NCI-H524 treated with DMSO at 0.1 percent for 48 hours (cell line): ENCODE measurements at places on chromosomes 2 and 18.
A peak's percentile ranks its signal among the peaks of the same experiment; 100 is the strongest.

- no peak for DNase-seq
These were observed 871.0 kb downstream of the EPHA4 start for GRCh38 chr2:220701115-220701514.

DNA sequence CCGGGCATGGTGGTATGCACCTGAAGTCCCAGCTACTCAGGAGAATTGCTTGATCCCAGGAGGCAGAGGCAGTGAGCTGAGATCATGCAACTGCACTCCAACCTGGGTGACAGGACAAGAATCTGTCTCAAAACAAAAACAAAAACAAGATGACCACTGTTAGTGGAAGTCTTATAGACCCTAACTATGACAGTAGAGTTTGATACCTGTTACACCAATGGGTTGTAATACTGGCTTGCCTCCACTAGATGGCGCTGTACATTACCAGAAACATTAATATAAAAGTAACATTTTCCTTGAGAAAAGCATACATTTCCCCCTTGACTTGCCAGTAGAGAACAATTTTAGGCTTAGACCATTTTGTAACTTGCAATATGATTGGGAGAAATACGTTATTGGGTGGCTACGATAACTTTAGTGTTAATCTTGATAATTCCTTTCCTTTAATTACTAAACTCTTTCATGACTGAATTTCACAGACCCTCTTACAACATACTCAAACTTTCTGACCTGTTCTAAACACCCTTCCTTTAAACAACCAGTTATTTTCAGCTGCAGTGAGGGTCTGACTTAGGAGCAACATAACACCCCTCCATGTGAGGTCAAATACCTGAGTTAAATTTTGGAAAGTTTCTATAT, 19.5 kb downstream of the SLC25A52 start:
- no peak for DNase-seq

DNA sequence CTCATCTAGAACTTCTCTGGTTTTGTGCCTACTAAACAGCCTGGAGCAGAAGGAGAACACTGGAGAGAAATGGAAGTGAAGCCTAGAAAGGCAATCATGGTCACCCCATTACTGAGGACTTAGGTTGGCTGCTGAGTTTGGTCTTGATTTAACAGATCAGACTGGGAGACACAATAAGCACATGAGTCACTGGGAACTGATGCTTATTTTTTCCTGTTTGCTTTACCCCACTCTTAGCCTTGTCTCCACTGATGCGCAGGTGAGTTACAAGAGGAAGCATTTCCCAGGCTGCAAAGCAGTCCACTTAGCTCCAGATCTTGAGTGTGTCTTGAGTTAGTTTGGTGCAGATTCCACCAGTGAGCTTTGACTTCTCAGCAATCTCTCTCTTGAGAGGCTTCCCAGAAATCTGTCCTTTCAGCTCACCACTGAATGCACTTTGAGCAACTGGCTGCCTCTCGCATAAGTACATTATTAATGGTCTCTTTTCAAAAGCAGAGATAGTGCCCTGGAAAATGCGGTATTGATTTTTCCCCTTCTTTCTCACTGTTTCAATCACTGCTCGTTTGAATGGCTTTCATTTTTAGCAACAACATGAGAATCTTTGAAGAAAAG, 390.2 kb upstream of the SETBP1 start:
- no peak for DNase-seq

DNA sequence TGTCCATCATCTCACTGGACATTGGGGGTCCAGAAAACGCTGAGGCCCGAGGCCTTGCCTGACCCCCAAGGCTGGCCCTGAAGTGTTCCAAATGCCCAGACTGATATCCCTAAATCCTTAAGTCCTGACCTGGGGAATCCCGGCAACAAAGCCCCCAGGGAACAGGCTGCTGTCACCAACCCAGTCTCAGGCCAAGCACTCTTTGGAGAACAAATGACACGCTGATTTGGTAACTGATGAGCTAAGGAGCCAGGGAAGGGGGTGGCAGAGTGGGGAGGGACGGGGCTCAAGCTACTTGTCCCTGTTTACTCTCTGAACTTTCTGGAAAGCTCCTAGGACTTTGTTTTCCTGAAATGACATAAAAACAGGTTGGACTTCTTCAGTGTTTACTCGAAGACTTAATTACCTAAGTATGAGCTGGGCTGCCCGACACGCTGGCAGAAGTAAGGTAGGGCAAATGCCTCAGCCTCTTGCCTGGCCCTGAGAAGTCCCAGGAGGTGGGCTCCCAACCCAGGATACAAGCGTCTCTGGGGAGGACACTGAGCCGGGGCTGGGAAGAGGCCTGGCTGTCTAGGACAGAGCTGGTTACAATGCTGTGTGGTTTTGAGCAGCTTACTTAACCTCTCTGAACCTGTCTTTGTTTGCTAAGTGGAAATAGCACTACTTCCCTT, 105.5 kb upstream of the GLI2 start:
- no peak for DNase-seq

DNA sequence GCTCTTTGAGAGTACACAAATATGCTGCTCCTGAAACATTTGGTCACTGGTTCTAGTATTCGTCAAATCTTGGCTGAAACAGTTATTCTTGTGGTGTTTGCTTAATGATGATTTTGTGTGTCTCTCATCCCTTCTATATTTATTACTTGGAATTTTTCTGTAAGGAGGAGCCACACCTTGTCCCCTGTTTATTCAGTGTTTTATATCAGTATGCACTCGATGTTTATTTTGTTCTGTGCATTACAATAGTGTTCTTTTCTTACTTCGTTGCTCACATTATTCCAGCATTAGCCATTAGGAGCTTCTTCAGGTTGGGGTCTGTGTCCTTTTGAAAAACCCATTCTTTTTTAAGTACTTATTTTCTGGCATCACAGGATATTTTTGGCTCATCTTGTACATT, 5.1 kb upstream of the RAMP1 start:
- no peak for DNase-seq

GRCh38 chr2:177542396-177542795, 149.8 kb downstream of the AGPS start:
- DNase-seq: no peak

DNA sequence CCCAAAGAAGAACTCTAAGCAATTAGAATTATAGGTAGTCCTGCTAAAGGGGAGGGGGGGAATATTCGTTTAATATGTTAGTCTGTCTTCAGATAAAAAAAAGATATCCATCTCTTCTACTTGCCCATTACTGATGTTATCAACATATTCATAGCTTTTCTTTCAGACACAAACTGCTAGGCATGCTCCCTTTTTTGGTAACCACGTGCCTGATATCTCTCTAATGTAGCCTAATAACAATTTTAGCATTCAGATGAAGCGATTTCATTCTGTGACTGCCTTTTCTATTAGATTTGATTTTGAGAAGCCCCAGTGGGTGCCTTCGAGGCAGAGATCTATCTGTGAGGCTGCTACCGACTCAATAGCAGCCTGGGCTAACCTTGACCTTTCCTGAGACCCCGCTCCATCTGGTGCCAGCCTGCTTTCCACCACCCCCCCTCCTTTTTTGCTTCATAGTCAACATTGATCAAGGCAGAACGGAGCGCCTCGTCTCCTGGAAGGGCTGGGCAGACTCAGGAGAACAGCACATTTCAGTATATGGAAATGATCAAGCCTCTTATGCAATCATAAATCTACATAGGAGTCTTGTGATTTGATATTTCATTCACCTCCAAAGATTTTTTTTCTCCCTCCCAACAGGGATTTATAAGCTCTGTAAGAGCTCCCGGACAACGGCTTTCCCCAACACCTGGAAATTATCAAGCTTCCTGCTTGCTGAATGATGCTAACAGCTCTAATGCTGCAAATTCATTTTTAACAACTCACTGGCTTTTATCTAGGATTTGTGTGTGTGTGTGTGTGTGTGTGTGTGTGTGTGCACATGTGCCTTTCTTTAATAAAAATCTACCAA, 14.7 kb upstream of the BCL11A start:
- peak; percentile 76 for DNase-seq

- no peak for DNase-seq
These were observed 30.9 kb upstream of the SERPINB12 start for GRCh38 chr18:63511285-63511684.

- no peak for DNase-seq
These were observed 23.0 kb downstream of the INPP5D start for GRCh38 chr2:233082931-233083755.

DNA sequence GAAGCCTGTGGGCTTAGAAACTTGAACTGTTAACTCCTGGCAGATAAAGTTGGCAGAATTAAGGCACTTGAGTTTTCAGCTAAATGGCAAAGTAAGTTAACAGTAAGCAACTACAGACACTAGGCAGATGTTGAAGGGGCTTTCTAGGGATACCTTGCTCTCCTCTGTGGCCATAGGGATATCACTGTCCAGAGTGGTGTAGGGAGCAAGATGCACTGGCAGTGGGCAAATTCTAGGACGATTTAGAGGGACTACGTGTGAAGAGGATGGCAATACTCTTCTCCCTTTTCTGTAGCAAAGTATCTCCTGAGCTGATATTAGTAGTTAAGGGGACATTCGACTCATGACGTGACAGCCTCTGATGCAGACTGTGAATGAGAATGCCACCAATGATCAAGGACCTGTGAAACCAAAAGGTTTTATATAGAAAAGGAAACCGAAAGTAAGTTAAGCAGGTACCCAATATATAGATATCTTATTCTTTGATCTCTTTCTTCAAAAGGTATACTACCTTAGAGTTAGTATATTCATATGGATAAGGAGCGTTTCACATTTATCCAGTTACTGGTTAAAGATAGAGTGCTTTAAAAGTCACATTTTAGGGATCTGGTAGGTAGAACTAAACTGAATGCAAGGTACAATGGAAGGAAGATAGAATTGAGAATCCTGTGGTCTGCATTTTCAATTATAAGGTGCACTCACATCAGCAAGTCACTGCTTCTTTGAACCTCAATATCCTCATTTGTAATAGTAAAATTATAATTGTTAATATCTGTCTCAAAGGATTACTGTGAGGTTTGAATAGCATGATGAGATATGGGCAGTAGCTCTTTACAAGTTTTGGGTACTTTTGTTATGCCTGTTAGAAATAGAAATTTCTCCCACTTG, 106.4 kb downstream of the KCNH7 start:
- no peak for DNase-seq

GRCh38 chr18:50562686-50563085, 2.8 kb downstream of the MAPK4 start:
- no peak for DNase-seq

DNA sequence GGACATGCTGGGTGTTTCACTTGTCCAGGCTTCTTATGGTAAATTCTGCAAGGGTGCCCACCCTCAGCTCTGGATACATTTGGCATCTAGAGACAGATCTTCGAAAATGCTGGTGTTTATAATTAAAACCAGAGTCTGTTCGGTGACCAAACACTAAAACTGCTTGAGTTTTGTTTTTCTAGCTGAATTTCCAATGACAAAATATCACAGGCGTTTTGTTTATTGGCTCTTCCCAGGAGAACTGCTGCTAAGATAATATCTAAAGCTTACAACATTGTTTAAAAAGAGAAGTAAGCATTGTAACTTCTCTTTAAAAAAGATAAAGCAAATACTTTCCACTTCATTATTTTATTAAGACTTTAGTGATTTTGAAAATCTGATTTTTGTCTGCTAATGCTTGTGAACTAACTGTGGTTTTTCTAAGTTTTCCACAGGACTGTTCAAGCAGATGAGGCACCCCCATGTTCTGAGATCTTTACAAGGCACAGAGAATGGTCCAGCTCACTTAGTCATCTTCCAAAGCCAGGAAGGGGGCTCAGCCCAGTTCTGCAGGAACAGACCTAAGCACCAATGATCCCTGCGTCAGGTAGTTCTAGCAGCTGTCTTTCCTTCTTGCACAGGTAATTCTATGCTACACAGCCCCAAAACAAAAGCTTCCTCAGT, 94.8 kb upstream of the LTBP1 start:
- no peak for DNase-seq

DNA sequence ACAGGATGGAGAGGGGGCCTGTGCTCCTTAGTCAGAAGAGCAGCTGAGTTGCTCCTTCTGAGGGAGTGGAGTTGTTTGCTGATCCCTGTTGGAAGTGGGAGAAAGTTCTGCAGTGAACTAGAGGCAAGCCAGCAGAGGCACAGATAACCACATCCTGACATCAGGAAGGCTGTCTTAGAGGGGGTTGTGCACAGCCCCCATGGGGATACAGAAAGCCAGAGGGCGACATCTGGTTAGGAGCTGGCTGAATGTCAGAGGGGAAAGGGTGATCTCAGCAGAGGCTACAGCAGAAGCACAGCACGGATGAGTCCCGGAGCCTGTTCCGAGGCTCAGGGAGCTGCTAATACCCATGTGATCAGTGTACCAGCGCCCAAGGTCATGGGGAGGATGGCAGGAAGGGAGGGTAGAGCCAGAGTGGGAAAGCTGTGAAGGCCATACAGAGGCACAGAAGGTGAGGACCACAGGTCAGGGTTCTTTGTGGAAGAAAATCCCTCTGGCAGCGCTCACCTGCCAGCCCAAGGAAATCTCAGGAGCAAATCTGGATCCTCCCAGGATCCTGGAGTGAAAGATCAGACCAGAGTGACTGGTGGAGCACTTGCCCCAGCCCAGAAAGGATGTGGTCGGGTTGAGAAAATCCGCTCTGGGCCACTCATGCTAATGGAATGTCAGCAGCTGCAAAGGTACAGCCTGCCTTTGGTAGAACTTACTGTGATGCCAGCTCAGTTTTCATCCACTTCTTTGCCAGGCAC, 111.8 kb downstream of the STPG4 start:
- DNase-seq: peak; percentile 24

DNA sequence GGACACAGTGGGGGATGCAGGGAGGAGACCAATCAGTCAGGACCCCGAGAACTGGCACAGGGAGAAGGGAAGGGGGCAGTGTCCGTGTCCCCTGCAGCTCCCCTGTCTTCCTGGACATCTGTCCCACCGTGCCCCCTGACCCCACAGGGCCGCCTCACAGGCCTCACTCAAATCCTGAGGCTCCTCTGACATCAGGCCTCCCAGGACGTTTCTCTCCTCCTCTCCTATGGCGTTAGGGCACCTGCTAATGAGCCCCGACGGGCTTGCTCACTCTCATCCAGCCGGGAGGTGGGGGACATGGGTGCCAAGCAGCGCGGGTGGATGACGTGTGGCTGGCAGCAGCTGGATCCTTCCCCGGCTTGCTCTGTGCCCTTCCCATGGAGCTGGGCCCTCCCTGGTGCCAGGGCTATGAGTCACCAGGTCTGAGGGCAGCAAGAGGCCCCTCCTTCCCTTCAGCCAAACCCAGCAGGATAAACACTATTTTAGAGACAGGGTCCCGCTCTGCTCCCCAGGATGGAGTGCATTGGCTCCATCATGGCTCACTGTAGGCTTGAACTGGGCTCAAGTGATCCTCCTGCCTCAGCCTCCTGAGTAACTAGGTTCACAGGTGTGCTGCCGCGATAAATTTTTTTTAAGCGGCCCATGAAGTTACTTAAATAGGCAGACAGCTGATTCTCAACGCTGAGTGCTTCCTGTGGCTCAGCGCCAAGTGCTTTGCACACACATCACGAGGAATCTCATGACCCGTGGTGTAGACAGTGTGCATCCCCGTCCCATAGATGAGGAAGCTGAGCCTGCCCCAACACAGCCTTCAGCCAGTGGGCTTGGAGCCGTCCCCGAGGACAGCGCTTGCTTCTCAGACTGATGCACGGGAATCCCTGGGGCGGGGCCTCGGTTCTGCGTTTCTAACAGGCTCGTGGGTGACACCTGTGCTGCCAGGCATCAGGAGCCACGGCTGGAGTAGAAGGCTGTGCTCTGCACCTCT, 64.5 kb upstream of the HDAC4 start:
- DNase-seq: no peak

- DNase-seq: no peak
These were observed 19.5 kb upstream of the SOS1 start for GRCh38 chr2:39140322-39140847.
